Activated CD8-positive, alpha-beta memory T cell treated with anti-CD3 and anti-CD28 coated beads, Interleukin-2, amount 10 ng/mL, durations not matched to agents 7 days and 5 days (primary cell): ENCODE measurements at places on chromosomes 7 and 10.

DNA sequence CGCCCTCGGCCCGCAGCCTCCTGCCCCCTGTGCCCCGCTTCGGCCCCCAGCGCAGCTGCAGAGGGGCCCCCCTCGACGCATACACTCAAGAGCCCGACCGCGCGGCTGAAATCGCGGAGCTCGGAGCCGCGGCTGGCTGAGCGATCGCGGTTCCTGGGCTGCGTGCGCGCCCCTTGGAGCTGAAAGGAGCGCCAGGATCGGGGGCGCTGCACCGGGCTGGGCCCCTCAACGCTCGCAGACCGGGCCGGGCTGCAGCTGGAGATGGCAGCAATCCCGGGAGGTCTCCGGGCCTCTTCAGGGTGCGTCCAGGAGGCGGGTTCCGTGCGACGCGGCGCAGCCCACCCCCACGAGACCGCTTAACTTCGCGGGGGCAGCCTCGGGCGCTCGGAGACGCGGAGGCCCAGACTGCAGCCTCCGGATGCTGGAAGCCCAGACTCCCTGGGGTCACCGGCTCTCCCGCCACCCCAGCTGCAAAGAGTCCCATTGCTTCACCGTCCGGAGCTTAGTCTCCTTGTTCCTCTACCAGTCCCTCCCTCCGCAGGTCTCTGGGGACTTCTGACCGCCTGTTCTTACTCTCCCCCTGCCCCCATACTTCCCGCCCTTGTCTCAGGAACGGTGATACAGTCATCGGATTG lies 73.0 kb upstream of the LRRC4 start:
- no peak for DNase-seq

DNA sequence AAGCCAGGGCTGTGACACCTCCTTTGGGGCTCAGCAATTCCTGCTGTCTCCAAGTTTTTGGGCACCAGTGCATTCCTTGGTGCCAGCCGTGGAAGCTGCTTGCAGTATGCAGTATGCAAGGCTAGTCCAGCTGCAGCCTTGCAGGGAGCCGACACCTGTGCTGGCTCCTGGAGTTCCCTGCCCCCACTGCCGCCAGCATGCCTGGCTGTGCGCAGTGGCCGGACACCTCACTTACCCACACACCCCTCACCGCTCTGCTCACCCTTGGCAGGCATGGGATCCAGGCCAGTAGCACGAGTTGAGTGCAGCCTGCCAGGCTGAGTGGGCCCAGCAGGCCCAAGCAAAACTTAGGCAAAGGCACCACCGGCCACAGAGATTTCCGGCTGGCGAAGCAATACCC lies 77.4 kb downstream of the SAMD9 start:
- DNase-seq = no peak

DNA sequence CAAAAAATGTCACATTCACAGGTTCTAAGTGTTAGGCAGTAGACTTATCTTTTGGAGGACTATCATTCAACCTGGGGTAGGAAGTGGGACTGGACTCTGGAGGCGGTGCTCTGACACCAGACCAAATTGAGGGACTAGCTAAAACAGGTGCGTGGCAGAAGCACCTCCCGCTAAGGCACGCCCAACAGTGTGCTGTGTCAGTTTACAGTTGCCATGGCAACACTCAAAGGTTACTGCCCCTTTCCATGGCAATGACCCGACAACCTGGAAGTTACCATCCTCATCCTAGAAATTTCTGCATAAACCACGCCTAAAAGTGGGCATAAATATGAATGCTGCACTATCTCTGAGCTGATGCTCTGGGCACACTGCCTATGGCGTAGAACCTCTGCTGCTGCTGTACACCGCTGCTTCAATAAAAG lies 14.0 kb upstream of the BLNK start:
- no peak for DNase-seq

DNA sequence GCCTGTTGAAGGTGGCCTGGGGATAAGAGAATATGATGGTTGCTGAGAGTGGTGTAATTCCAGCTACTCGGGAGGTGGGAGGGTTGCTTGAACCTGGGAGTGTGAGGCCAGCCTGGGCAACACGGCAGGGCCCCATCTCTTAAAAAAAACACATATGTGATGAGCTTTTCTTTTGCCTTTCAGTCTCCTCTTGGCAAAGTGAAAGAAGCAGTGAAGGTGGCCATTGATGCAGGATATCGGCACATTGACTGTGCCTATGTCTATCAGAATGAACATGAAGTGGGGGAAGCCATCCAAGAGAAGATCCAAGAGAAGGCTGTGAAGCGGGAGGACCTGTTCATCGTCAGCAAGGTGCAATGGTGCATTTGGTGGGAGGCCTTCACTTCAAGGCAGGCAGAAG lies 3.1 kb downstream of the AKR1B10 start:
- no peak for DNase-seq

DNA sequence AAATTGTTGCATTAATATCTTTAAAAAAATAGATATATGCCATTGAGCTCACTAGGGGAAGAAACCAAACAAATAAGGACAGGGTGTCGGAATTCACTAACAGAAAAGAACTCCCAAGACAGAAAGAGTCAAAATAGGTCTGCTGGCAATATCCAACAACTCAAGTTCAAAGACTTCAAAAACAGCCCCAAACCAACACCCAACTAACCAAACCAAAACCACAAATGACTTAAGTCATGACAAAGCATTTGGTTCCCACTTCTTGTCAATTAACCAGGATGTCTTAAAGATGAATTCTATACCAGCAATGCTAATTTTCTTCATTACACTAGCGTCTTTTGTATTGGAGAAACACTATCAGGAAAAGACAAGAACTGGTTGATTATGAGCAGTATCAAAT lies 249.0 kb upstream of the PLXNA4 start:
- DNase-seq = no peak

DNA sequence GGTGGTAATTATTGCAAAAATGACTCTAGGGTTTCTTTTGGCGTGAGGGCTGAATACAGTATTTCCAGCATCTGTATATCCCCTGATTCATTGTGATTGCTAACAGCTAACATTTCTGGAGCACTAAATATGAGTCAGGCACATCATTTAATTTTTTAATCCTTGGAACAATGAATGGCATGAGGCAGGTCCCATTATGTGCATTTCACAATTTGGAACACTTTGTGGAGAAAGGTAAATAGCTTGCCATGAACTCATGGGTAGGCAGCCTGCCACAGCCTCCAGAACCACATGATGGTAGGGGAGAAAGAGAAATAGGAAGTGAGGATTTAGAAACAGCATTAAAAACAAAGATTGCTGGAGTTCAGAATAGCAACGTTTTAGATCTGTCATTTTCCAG lies 1.7 kb downstream of the NPTX2 start:
- DNase-seq = no peak

- DNase-seq = no peak
These were observed 37.9 kb downstream of the WAPL start for GRCh38 chr10:86483664-86484063.

GRCh38 chr10:84424731-84425167 lies 96.4 kb downstream of the CCSER2 start:
- DNase-seq = peak; percentile 55

DNA sequence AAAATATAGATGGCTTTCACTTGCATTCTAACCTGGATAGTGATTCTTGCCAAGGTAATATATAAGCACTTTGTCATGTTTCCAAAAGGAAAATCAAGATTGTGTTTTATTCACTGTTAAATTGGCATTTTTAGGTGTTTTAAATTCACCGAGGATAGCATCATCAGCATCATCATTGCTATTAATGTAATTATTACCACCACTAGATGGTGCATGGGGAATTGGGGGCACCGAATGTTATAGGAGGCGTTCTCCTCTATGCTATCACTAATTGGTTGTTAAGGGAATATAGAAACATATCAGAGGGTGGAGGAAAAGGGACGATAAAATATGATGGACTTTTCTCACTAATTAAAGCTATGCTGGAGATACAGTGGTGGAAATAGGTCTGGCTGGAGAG lies 95.5 kb downstream of the CELF2 start:
- no peak for DNase-seq

- DNase-seq = no peak
These were observed 29.3 kb downstream of the DYNC2I1 start for GRCh38 chr7:158885624-158886023.

- no peak for DNase-seq
These were observed 102.1 kb upstream of the ABCB5 start for GRCh38 chr7:20513341-20513740.

GRCh38 chr10:119665901-119666708 lies 14.9 kb downstream of the BAG3 start:
- DNase-seq = no peak

DNA sequence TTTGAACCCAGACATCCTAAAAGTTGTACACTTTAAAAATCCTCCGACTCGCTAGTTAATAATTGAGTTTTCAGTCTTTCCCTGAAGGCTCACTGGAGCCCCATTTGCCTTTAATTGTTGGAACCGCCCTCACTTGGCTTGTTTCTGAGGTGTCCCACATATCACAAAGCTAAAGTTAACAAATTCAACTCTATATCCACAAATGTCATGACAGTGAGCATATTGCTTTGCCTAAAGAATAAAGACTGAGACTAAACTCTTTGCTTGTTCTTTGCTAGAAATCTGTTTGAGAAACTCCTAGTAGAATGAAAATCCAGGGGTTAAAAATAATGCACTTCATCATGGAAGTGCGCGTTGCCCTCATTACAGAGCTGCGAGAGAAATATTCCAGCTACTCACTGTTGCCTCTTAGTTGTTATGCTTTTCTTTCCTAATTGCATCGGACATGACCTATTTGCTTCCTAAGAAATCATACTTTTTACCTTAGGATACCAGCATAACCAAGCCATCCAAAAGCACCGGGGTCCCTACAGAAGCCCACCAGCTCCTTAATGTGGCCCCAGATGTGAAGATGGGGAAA lies 752 bp downstream of the THSD7A start:
- no peak for DNase-seq

DNA sequence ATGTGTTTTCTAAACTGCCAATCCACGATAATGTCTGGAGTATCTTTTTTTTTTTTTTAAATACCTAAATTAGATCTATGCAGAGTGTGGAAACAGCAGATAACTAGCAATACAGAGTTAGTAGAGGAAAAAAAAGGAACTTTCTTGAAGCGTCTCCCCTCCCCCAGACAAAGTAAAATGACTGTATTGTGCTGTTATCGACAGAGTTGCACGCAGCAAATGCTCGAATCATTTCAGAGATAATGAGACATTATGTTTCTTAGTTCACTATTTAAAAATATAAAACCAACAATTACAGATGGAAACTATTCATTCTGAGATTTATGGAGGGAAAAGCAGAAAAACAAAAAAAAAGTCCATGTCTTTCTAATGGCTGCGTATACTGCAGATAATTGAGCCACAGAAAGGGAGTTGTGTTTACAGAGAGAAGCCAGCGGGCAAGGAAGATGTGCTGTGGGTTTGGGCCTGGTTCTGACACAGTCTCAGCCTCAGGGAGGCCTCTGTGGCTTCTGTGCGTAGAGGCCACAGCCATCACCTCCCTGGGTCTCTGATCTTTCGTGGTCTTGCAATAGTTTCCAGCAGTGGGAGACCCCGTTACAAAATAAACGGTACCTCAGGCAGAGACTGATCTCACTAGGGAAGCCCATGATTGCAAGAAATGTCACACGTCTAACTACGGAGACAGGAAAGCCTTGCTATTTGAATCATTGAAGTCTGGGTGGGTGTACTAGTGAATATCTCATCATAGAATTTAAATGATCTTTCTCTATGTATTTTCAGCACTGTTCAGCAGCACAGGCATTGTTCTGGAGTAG lies 19.1 kb upstream of the KLF6 start:
- DNase-seq = peak; percentile 81

DNA sequence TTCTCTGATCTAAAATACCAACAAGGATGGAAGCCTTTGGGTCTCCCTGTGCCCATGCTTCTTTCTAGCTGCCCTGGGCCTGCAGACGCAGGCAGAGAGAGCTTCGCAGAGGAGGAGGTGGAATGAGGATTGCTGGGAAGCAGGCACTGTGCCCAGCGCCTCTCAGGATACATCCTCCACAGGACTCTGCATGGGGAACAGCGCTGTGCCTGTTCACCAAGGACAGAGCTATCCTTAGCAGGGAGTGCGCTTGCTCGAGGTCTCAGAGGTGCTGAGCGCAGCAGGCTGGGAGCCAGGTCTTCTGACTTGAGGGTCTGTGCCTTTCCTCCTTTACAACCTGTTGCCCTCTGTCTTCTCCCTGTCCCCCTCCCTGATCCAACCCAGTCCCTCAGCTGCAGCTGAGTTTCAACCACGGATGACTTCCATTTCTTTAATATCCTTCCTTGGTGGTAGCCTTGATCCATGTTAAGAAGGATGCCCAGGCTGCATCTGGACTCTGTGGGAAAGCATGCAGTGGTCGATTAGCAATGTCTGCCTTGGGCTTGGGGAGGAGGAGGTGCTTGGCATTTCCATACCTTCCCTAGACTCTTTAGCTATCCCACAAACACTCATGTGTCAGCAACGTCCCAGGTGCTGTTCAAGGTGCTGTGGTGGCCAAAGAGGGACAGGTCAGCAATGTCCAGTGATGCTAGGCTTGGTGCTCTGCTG lies 219.6 kb upstream of the GPR26 start:
- no peak for DNase-seq

DNA sequence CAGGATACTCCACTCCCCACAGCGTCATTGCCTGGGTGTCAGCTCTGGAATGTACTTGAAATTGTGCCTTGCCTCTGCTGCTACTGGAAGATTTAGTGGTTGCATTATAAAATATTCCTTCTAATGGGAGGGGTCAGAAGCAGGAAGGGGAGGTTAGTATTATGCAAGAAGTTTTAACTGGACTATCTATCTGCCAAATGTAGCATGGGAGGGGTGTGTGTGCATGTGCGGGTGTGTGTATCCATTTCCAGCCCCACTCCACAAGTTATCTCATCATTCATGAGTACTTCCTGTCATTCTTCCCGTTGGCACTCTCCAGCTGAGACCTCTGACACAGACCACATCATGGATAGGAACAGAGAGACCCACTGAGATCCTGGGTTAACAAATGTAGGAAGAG lies 13.4 kb downstream of the MBL2 start:
- DNase-seq = no peak

DNA sequence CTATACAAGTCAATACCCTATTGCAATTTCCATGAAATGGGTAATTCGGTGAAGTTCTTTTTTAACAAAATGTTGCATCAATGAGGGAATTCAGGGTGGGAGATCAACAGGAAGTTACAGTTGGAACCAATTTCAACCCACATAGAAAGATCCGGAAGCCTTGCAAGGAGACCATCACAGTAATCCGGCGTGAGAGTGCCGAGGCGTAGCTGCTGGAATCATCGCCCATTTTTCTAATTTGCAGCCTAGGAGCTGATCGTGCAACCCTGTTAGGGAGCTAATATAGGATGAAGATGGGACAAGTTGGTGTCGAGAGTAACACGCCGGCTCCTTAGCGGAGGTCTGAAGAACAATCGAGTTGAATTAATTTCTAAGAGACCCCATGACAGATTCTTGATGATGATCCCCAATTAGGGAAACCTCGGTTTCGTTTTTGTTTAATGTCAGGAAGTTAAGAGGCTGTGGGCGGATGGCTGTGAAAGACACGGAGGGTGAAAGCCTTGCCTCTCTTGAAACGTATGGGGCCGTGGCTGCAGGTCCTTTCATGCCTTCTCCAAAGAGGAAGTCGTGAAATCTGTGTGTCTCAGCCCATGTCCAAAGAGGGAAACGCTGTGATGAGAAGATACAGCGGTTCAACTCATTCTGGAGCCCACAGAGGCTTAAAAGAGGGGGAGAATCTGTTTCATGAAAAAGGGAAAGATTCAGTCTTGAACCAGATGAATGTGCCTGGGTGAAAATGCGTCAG lies 51.2 kb upstream of the CARD11 start:
- peak; percentile 71 for DNase-seq

- DNase-seq = no peak
These were observed 290.4 kb upstream of the KLF6 start for GRCh38 chr10:4075443-4075842.
